Caki2 (cell line): ENCODE measurements at places on chromosomes 7 and 10.

DNA sequence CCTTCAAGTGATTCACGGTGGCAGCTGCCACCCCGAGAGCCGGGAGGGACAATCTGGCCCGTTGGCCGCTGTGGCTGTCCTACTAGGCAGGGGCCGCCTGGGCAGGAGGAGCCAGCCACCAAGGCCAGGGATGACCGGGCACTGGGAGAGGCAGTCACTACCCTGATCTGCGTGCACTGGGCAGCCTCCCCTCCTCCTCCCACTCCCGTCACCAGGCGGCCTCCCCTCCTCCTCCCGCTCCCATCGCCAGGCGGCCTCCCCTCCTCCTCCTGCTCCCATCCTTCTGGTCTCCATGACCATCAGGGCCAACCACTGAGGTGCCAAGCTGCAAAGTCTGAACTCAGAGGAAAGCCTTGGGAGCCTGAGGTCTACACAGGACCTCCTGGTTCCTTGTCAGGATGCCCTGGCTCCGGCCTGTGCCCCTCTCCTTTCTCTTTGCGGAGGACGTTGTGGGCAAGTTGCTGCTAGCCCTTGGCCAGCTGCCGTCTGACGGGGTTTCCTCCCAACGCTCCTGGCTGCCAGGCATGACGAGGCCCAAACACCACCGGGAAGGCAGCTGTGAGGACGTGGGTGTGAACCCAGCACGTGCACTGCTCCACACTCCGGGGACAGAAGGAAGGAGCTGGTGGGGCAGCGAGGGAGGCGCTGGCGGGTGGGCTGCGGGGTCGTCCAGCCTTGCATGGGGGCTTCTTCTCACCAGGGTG is 131.1 kb downstream of the WDR37 start:
- DNase-seq, result no peak

DNA sequence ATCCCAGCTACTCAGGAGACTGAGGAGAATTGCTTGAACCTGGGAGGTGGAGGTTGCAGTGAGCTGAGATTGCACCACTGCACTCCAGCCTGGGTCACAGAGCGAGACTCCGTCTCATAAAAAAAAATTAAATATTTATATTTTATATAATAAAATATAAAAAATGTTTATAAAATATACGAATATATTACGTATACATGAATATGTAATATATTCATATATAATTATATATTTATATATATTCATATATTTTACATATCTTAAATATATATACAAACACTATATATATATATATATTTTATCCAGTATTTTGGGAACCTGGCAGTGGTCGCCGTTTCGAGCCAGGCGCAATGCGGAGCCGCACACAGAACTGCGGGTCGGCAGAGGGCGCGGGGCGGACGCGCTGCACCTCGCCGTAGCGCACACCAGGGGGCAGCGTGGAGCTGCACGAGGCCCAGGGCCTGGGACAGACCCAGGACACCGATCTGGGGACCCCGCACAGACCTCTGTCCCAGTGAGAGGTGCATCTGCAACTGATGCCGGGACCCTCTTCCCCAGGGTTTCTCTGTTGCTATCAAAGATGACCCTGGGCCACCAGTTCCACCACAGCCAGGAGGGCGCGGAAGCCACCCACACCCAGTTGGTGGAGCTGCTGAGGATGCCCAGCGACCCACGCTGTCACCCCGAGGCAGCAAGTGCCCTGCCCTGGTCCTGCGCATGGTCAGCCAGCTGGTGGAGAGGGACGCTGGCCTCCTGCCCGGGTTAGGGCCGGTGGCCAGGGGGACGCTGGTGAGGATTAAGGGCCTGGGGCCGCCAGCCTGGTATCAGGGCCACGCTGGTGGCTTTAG is 22.7 kb downstream of the AP5Z1 start:
- DNase-seq, result peak; percentile 29

DNA sequence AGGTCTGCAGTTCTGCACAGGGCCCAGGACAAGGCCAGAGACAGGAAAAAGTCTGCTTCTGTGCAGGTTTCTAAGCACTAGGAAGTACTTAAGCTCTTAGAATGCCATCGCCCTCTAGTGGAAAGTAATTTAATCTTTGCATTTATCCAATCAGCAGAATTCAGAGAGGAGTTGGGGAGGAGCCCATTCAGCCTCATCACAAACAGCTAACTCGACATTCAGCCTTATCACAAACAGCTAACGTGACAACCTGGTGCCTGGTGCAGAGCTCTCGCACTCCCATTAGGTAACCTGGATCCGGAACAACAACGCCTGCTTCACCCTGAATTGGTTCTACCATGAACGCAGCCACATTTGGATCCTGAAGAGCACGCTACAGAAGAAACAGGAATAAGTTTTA is 15.2 kb downstream of the OAT start:
- DNase-seq, result peak; percentile 78

DNA sequence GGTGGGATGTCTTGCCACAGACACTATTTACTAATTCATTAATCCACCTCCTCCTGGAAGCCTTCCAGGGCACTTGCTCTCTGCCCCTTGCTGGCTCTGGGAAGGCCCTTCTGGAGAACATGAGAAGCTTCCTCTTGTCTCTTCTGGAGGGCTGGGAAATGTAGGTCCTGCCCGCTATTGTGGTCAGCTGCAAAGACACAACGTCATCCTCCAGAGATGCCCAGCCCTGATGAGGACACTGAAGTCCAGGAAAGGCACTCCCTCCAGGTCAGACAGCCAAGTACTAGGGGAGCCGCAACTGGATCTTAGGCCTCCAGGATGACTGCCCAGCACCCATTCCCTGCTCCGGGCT is 9.6 kb upstream of the TACR2 start:
- no peak for DNase-seq

- no peak for DNase-seq
These were observed at the start of gene DRGX for GRCh38 chr10:49395741-49396665. DRGX (minus strand) TSS chr10:49396089; CDS start chr10:49395440, 649 bp downstream.

GRCh38 chr10:103238506-103239252 is 7.0 kb upstream of the RPEL1 start:
- peak; percentile 65 for DNase-seq

GRCh38 chr7:98493030-98493778 is 92.3 kb upstream of the BAIAP2L1 start:
- no peak for DNase-seq

DNA sequence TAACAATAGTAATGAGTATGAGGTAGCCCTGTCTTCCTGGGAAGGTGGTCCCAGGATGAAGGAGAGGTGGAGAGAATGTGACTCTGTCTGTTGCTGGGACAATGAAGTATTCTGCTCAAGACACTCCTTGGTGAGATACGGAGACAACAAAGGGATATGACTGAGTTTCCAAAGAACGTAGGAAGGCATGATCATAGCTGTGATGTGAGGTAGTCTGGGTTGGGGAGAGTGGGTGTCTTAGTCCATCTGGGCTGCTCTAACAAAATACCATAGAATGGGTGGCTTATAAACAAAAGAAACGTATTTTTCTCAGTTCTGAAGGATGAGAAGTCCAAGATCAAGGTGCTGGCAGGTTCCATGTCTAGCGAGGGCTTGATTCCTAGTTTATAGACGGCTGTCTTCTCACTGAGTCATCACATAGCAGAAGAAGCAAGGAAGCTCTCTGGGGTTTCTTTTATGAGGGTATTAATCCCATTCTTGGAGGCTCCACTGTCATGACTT is 84.9 kb upstream of the RHOBTB1 start:
- no peak for DNase-seq

DNA sequence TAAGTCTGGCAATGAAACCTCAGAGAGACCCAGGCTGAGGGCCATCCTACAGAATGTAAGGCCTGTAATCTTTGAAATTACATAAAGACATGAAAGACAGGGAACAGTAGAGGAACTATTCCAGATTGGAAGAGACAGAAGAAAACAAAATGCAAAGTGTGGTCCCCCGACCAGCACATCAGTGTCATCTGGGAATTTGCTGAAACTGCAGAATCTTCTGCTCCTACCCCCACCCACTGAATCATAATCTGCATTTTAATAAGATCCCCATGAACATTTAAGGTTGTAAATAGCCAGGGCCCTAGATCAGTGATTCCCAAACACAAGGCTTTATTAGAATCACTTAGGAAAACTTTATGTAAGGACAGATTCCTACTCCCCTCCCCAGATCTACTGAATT is 154.4 kb downstream of the NOC3L start:
- DNase-seq, result no peak

GRCh38 chr10:124281666-124282065 is 137.1 kb downstream of the OAT start:
- DNase-seq, result no peak

- DNase-seq, result no peak
These were observed 484.4 kb downstream of the SORCS1 start for GRCh38 chr10:106680061-106680460.

DNA sequence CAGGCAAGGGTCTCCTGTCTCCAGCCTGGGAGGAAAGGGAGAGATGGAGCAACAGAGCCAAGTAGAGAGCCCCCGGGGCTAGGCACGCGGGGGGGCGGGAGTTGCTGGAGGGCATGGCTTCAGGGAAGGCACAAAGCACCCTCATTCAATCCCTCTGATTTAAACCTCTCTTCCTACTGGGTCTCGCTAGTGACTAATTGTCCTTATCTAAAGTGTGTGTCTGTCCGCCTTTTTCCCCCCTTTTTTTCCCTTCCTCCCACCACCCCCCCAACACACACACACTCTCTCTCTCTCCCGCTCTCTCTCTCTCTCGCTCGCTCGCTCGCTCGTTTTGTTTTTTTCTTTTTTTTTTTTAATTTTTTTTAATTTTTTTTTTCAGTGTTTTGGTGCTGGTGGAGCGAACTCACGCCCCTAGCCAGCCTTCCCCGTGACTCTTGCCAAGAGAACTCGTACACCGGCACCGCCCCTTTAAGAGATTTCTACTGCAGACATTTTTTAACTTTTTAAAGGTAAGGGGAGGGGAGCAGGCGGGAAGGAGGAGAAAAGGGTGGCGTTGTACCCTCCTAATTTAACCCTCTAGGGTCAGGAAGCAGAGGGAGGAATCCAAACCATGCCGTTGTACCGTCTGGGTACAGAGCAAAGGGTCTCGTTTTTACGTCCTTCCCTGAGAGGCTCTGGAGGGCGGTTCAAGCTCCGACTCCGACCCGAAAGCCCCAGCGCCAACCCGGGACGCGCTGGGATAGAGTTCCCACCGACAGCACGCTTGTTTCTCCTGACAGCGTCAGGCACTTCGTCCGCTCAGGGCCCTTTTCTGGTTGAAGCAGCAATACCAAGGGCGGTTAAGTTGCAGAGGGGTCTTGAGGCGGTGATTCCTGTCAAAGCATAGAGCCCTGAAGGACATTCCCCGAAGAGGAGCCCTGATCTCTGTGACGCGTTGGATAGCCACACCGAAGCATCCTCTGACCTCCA is at the start of gene HPSE2:
HPSE2 (minus strand) TSS at position 195 of the 969 bp plus-strand sequence.
- DNase-seq, result no peak

- no peak for DNase-seq
These were observed 35.7 kb upstream of the MDFIC start for GRCh38 chr7:114886241-114886640.

DNA sequence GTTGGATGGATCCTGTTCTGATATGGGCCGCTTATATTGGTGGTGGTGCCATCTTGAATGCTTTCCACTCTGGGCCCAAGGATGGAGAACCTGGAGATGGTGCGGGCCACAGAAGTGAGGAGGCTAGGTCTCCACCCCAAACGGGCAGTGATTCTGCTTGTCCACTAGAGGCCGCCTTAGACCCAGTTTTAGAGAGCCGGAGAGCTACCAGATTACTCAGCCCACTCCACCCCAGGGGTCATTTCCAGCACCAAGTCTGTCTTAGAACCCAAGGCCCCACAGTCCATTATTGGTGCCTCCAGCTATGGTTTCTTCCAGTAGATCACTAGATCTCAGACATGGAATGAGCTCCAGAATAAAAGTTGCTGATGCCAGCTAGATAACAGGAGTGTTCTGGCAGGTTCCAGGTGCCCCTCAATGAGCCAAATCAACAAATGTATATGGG is 11.8 kb upstream of the CAMK2G start:
- peak; percentile 64 for DNase-seq
